ENCODE measurements at places on chromosomes 1 and 21.

GRCh38 chr1:156852418-156852874 is 6.5 kb downstream of the INSRR start:
- DNase-seq, result no peak

DNA sequence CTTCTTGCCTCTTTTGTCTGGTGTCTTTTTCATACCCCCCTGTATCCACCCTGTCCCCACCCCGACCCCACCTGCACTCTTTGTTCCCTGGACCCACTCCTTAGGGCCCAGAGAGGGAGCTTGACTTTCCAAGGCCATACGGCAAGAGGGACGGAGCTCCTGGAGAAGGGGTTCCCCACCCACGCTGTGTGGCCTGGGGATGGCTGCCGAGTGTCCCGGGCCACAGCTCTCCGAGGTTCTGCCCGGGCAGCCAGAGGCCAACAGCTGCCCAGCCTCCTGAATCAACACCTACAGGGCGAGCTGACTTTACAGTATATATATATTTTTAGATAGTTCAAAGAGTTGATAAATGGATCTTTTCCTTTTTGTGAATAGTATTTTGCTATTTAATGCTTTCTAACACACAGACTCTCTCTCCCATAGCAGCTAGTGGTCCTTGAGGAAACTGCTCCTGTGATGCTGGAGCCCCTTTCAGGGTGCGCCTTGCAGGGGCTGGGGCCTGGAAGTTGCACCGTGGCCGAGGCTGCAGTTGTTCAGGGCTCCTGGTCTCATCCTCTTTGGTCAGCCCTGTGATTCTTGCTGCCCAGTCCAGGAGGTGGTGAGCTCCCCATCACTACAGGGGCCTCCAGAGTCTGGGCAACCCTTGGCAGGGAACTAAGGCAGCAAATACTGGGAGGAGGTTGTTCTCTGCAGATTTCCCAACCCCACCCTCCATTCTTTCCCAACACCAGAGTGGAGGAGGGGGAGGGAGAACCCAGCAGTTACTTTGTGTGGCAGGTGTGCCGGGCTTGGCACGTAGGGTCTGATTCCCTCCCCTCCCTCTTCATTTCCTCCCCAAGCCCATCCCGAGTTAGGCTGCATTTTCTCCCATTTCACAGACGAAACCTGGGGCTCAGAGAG is 321.6 kb downstream of the PTPRU start:
- DNase-seq, result no peak

GRCh38 chr21:28550057-28550825 is 442.4 kb downstream of the LTN1 start:
- DNase-seq, result no peak

- no peak for DNase-seq
Observed at GRCh38 chr21:44762221-44763049, 39.2 kb downstream of the UBE2G2 start.

GRCh38 chr21:32372755-32373154 is 20.1 kb downstream of the URB1 start:
- no peak for DNase-seq

DNA sequence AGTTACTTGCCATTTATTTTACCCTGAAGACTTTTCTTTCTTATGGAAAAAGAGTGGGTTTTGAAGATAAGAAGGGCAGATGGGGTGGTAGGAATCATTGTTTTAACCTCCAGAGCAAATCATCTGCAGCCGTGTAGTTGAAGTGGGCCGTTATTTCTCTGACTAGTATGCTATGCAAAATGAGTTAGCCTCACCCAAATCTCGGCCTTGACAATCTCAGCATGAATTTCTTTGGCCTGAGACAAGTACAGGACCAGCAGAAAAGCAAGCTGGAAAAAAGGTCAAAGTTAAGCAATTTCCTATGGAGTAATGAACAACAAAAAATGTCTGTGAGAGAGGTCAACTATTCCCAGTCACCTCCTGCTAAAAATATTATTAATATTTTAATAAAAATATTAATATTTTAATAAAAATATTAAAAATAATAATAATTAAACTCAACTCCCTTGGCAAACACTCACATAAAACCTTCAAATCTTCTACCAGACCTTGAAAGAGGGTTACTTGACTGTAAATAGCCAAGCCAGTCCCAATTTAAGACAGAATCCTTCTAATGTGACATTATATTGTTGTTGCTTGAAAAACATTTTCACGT is 6.8 kb upstream of the TEKT2 start:
- no peak for DNase-seq

DNA sequence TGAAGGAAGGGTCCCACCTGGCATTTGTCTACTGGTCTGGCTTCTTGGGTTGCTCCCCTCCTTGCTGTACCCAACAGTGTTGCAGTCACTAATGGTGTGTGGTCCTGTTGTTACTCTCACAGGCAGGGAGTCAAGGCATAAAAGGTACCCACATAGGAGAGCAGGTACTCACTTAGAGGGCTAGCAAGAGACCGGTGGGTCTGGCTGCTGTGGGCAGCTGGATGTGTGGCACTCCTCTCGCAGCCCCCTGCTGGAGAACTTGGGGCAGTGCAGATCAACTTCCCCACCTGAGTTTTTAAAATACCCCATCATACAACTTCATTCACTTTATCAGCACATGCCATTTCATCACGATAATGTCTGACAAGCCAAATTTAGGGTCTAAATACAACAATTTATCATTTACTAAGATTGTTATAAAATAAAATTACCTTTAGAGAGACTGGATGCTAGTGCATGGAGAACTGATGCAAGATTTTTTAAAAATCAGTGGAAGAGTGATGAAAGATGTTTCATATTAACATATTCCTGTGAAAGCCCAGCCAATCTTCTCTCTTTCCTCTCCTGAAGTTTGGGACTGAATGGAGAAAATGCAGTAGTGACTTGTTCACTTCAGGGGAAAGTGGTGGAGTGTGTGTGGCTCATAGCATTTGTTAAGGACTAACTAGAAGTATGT is 42.8 kb downstream of the ACP6 start:
- peak; percentile 17 for DNase-seq

DNA sequence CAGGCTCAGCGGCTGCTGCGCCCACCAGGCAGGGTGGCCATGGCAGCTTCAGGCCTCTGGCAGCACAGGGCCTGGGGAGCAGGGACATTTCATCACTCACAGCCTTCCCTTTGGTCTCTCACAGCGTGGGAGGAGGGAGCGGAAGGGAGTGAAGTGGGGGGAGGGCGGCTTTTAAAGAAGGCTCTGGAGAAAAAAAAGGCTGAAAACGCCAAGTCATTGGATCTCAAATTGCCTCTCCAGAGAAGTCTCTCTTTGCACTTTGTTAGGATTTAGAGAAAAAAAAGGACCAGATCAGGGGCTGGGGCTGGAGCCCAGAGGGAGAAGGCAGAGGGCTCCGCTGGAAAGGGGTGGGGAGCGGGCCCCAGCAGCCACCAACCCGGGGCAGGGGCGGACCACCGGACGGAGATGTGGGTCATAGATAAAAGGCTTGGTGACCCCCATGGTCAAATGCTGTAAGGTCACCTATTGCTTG is 209.9 kb downstream of the GRIK3 start:
- peak; percentile 41 for DNase-seq

DNA sequence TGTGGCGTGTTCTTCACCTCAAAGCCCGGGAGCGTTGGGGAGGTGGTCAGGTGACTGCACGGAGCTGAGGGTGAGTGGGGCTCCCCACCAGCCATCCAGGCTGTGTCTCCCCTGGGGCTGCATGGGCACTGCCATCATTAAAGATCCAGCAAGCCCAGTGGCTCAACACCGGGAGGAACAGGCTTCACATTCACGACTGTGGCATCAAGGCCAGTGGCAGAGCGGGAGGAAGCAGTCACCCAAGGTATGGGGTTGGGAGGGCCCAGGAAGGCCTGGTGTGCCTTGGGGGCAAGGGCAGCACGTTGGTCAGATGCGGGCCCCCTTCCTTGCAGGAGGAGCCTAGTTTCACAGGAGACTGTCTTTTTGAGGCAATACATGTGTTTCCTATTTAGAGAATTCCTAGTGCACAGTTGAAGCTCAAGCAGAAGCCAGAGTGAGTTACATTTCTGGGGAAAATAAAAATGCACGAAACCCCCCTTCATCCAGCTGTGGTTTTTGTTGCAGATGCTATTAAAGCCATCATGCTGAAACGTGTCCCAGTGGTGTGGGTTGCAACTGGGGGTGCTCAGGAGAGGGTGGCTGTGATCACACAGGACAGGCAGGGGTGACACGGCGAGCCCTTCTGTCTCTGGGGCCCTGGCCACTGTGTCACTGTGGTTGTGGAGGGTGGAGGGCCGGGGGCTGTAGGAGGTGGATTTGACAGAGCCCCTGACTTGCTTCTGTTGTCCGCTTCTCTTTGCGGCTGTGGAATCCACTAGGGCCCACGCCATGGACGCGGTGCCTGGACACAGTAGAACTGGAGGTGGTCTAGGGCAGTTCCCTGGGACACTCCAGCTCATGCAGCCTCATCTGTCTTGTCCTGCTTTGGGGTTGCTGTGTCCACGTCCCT is 34.1 kb downstream of the SNAP47 start:
- DNase-seq, result no peak

DNA sequence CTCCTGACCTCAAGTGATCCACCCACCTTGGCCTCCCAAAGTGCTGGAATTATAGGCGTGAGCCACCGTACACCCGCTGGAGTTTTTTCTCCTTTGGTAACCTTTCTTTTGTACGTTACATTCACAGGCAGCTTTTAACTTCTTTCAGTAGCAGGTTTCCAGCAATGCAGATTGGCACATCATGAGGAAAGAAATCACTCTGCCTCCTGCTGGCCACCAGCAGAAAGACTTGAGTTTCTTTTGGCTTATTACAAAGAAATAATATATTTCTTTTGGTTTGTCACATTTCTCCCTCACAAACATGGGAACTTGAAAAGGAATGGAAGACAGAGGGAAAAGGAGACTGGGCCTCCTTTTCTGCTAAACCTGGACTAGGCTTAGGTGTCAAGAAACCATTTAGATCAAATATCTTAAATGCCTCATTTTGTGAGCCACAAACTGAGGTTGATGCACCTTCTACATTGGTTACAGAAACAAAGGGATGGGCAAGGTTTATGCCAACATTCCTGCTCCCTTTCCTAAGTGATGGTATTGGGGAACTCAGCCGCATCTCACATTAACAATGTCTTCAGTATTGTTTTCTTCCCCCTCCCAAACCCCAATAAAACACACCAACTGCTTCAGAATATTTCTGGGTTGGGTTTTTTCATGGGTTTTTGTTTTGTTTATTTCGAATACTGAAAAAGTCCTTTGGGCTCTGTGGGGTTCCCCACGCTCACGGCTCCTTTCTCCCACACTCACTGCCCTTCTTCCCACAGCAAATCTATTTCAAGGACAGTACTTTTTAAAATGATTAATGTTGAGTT is 7.7 kb downstream of the ENSA start:
- no peak for DNase-seq

DNA sequence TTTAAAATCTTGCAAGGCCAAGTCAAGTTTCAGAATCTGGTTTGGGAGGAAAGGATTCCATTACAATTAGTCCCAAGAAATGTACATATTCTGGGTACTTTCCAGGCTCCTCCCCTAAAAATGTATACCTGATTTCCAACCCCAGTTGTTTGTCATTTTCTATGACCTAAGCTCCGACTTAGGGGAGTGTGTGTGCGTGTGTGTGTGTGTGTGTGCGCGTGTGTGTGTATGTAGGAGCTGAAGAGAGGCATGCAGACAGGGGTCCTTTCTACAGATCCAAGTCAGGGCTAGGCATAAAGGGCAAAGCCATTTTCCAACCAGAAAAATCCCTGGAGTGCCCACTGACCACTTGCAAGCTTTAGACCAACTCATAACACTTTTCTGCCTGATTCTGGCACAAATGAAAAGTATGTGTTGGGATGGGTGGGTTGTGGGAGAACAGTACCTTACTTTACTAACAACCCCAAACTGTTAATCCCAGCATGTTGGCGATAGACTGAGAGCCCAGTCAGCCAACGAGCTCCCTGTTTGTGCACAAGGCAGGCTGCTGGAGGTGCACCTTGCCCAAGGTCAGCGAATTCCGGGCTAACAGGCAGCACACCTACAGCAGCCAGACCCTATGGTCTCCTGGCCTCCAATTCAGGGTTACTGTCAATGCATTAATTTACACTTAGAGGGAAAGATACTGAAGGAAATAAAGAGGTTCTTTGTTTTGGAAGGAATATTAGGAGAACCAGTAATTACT is 1.7 kb downstream of the TRABD2B start:
- DNase-seq, result no peak

- DNase-seq, result no peak
Observed at GRCh38 chr1:212567638-212568037, 40.9 kb upstream of the ATF3 start.

GRCh38 chr1:235190431-235190830 is 29.4 kb upstream of the RBM34 start:
- no peak for DNase-seq

GRCh38 chr1:162670928-162671663 is 38.8 kb downstream of the DDR2 start:
- no peak for DNase-seq

- no peak for DNase-seq
Observed at GRCh38 chr1:152795686-152796085, 835 bp upstream of the LCE1D start.

DNA sequence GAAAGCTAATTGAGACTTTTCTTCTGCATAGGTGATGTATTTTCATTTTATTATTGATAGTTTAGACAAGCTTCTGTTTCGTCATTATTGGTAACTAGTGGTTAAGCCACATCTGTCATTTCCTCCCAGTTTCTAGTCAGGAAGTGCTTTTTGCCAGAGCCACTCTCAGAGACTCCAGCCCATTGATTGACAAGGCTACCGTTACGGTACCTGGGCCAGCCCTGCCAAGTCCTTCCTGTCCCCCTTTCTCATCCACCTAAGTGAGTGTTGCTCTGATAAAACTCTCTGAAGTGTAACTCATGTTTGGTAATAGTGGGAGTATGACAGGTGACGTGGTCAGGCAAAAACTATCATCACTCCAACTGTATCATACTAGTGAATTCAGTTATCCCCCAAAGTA is 29.6 kb upstream of the AGL start:
- no peak for DNase-seq

DNA sequence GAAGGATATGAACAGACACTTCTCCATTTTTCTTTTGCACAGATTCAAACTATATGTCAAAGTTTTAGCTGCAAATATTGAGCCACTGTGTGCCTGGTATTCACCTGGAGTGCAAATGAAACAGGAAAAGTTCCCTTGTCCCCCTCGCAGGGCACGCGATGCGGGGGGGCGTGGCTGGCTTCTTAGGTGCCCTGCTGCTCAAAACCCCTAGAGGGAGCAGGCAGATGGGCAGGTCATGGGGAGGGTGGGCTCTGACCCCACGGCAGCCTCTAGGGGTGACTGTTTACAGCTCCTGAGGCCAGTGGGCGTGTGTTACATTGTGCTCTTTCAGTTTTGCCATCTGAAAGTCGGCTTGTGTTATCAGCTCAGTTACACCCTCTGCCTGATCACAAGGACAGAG is 931.2 kb upstream of the B3GALT2 start:
- no peak for DNase-seq

DNA sequence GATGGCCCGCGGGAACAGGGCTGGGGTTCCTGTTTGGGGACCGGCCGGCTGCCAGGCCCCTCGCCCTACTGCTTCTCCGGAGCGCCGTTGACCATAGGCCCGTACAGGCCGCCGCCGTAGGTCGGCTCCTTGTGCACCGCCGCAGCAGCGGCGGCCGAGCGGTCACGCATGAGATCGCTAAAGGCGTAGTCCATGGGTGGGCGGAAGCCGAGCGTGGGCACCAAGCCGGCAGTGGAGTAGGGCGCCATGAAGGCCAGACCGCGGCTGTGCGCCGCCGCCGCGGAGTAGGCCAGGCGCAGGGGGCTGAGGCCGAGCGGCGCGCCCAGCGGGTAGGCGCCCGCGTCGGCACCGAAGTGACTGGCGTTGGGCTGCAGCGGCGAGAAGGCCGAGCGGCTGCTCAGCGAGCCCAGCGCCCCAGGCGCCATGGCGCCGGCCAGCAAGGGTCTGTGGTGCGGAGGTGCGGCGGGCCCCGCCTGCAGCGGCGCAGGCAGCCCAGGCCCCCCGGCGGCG is 4.6 kb downstream of the DMRTA2 start:
- peak; percentile 40 for DNase-seq
